Stimulated activated CD8-positive, alpha-beta memory T cell treated with anti-CD3 and anti-CD28 coated beads, Interleukin-2, amount 100 ng/mL, for 1 hour (primary cell): ENCODE measurements at places on chromosomes 13 and 19.

DNA sequence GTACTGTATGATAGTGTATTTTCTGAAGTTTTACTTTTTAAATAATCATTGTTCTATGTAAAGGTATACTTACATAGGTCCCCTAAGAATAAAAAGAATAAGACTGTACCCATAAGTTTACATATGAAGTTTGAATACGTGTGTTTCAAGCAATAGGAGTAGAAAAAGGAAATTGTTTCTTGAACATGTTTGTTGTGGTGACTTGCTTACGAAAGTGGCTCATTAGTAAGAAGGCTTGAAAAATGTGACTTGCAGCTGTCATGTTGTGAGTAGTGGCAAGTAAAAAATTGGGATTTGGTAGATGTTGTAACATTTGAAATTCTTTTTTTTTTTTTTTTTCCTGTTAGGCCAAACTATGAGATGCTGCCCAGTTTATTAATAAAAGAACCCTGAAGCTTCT is 203.3 kb downstream of the LMO7 start:
- DNase-seq = no peak

DNA sequence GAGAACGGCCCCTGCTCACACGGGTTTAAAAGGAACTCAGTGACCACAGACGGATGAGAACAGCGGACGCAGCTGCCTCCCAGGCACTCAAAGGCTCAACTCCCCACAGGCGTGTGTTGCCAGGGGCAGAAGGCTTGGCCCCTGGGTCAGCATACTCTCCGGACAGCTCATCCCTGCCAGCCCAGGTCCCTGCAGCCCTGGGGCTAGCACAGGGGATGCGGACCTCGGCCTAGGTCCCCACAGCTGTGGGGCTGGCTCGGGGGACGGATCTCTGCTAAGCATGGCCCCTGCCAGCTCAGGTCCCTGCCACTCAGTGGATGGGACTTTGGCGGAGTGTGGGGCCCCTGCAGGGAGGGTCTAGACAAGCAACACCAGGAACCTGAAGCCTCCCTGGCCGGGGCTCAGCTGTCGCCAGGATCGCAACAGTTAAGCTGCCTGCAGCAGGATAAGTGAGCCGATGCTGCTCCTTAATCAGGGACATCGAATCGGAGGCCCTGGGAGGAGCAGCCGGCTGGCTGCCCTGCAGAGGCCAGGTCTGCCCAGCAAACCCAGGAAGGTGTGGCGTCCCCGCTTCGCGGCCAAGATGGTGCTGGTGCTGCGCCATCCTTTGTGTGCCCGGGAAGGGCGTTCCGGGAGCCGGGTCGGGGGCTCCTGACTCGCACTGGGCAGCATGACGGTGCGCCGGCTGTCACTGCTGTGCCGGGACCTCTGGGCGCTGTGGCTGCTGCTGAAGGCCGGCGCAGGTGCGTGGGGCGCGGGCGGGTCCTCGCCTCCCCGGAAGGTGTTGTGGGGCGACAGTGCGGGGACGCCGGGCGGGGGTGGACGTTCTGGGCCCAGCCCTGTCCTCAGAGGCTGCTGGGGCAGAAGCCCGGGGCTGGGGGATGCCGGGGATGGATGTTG is 32.5 kb downstream of the MCF2L start:
- no peak for DNase-seq

- no peak for DNase-seq
Observed at GRCh38 chr13:93222976-93223375, 3.6 kb upstream of the GPC6 start.

- no peak for DNase-seq
Observed at GRCh38 chr19:3452171-3452941, 28.0 kb downstream of the SMIM24 start.

- DNase-seq = no peak
Observed at GRCh38 chr13:72500851-72501250, 226.6 kb downstream of the MZT1 start.

DNA sequence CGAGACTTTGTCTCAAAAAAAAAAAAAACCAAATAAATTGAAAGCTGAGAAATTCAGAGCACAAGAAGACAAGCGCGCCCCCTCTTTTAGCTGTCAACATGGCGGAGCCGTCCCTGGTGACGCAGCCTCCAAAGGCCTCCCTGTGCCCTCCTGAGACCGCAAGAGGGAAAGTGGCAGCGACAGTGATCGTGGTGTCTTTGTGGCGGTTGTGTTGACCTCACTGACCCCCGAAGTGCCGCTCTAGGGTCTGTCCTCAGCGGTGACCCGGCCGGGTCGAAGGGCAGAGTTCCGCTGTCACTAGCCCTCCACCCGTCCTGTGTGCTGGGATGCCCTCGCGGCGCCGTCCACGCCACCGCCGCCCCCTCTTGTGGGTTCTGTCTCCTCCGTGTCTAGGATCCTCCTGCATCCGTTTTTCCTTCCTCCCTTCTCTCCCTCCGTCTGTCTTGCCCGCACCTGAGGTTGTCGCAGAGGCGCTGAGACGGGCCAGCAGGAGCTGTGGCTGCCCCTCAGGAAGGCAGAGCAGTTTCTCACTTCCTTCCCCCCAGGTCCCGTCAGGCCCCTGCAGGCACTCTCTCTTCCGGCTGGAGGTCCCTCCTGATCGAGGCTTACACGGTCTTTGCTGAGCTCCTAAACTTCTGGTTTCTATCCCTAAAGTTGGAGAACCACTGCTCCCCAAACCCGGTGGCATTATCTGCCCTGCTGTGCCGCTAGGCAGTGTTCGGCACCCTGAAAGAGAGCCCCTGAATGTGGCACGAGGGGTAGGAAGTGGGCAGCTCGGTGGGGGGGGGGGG is 7.2 kb downstream of the UHRF1 start:
- no peak for DNase-seq

GRCh38 chr19:17902701-17903100 is 30.1 kb upstream of the CCDC124 start:
- DNase-seq = no peak

DNA sequence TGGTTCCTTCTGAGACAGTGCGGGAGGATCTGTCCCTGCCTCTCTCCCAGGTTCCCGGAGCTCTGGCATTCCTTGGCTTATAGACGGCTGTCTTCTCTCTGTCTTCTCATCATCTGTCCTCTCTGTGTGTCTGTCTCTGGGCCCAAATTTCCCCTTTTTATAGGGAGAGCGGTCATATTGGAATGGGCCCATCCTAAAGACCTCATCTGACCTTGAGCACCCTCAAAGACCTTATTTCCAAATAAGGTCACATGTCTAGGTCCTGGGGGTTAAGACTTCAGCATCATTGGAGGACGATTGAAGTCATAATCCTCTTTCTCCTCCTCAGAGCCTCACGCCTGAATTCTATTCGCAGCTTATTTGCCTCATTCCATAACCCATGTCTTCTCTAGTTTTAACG is 98.4 kb downstream of the RAB20 start:
- no peak for DNase-seq

GRCh38 chr13:44191504-44192171 is 182.0 kb upstream of the SERP2 start:
- DNase-seq = peak; percentile 2

GRCh38 chr19:29904017-29904416 is 38.0 kb upstream of the URI1 start:
- DNase-seq = no peak

DNA sequence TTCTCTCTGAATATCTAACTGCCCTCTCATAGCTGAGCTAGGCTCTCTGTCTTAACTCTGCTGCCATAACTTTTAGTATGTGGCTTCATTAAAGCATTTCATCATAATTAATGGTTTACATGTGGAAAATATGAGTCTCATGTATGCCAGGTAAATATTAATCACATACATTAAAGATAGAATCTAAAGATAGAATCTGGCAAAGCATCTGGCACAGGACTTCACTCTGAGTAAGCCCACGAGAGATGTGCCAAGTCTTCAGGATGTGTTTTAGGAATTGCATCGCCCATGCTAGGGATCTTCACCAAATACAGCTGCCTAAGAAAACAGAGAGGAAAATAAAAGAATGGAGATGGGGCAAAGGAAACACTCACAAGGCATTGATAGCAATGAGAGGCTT is 285.8 kb downstream of the DIAPH3 start:
- no peak for DNase-seq

DNA sequence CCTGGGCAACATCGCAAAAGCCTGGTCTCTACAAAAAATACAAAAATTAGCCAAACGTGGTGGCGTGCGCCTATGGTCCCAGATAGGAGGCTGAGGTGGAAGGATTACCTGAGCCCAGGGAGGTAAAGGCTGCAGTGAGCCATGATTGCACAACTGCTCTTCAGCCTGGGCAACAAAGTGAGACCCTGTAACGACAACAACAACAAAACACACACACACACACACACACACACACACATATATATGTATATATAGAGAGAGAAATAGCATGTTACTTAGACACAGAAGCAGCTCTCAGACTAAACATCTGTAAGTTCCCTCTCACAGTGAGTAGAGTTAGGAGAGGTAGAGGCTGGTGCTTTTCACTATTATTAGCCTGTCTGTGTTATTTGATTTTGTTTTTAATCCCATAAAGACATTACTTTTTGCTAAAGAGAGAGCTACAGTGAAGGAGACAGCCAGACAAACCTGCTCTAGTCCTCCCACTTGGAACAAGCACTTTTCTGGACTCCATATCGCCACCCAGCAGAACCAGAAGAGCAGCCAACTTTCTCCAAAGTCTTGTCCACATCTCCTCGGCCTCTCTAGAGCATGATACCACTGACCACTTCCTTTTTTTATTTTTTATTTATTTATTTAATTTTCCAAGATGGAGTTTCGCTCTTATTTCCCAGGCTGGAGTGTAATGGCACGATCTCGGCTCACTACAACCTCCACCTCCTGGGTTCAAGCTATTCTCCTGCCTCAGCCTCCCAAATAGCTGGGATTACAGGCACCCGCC is 2.8 kb upstream of the LIN7B start:
- no peak for DNase-seq

GRCh38 chr19:47296036-47296435 is 13.6 kb upstream of the C5AR1 start:
- peak; percentile 44 for DNase-seq
